T-helper 1 cell (primary cell): ENCODE measurements at places on chromosomes 4 and X.

GRCh38 chrX:140151316-140151715 is 186.0 kb upstream of the CXorf66 start:
- DNase-seq: no peak

- DNase-seq: no peak
Measured at GRCh38 chr4:88015659-88016295, 8.3 kb downstream of the PKD2 start.

- no peak for DNase-seq
Measured at GRCh38 chr4:184548648-184549341, 74.4 kb upstream of the IRF2 start.

GRCh38 chrX:115579786-115580294 is 18.9 kb downstream of the PLS3 start:
- DNase-seq: no peak

- DNase-seq: no peak
Measured at GRCh38 chr4:96295143-96295741, 455.3 kb downstream of the PDHA2 start.
